Renal cortical epithelial cell (primary cell): ENCODE measurements at places on chromosomes 3 and 15. TPM values are rescaled to one million over a fixed set of nuclear protein-coding genes. Genes with fewer than 3 reads are reported as not detected.

- DNase-seq = no peak
These were observed 605.1 kb downstream of the ROBO1 start for GRCh38 chr3:79162653-79163052.

GRCh38 chr3:121803771-121804320, 31.0 kb downstream of the IQCB1 start:
- no peak for DNase-seq

GRCh38 chr3:49025005-49025792, 3.3 kb downstream of the NDUFAF3 start:
- no peak for DNase-seq

DNA sequence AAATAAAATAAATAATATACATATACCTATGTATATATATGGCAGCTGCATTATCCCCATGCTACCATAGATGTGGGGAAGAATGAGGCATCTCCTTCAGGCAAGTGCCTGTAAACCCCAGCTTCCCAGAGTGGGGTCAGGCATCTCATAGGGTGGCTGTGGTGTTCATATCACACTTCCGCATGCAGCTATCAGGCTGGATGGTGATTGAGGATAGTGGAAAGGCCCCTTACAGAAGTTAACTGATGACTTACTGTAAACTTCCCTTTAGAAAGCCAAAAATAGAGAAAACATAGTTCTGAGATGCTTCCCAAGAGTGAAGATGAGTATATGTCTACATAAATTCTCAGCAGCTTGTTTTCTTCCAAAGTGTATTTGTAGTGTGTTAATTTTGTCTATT, 3.5 kb upstream of the PP2D1 start:
- no peak for DNase-seq

- DNase-seq = peak; percentile 85
These were observed 71.1 kb downstream of the CCNL1 start for GRCh38 chr3:157088601-157089454.

GRCh38 chr15:39788800-39789565, 6.3 kb upstream of the FSIP1 start:
- DNase-seq = no peak

Gene CD96
- 0.05 TPM in 1 of 2 replicates, not detected in the other for total RNA-seq

GRCh38 chr3:159123877-159124276, 322.0 kb downstream of the MFSD1 start:
- no peak for DNase-seq

GRCh38 chr15:81279621-81280485, 44.1 kb downstream of the STARD5 start:
- DNase-seq = peak; percentile 77

DNA sequence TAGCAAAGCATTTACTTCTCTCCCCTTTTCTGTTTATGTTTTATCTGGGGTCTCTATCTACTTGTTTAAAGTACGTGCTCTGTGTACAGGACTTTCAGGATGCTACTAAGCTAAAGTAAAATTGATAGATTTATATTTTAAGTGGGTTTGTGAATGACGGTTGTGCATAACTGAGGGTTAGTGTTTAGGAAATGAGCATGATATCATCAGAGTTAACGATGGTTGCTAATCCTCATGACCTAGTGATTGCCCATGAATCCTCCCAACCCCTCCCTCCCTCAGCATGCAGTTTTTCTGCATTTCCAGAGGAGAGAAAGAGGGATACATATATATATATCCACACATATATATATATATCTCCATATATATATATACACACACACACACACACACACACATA, 957.2 kb downstream of the TUSC7 start:
- no peak for DNase-seq

Gene ZDHHC23
- total RNA-seq = 6.6 and 14.6 TPM in 2 replicates

Gene HTR3E
- total RNA-seq = not detected in 2 replicates

Gene CLASP2
- total RNA-seq = 81.6 and 86.1 TPM in 2 replicates

GRCh38 chr3:4841776-4842440, 137.3 kb upstream of the BHLHE40 start:
- DNase-seq = no peak

DNA sequence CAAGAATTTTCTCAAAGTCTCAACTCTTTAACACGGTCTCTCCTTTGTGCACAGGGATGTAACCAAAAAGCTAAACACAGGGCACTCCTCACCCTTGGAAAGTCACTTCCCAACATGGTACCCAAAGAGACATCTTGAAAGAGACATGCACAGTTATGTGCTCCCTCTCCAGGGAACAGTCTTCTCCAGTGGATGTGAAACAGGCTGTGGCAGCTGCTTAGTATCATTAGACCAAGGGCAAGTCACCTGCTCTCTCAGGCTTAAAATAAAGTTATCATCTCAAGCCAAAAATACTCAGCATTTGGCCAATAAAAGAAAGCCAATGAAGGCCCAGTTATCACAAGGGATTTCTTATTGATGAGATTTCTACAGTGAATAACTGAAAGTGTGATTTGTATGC, 128.3 kb downstream of the WDR76 start:
- no peak for DNase-seq

DNA sequence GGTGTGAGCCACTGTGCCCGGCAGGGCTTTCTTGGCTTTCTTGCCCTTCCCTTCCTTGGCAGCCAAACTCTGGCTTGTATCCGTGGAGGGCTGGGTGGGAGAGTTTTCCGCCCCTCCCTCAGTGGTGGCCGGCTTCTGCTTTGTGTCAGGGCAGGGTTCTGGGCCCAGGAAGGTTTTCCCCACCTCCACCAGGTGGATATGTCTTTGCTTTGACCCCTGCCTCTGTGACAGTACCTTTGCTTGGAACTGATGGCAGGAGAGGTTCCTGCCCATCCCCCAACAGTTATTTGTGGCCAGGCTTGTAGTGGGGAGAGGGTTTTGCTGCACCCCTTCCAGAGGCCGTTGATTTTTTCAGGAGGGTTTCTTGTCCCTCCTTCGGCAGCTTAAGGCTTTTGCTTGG, 24.3 kb downstream of the CSPG5 start:
- DNase-seq = no peak

DNA sequence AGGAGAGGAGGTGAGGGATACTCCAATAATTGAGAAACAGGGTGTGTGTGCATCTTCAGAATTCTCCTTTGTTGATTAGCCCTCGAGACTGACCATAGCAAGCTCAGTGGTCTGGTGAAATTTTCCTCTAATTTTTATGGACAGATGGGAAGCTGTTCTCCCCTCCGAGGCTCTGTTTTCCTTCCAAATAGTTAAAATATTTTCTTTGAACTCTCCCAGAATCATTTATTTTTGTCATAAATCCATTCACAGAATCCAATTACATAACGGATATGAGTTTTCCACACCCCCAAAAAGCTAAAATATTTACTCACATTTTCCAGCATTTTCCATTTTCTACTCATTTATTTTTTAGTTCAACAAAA, 36.5 kb downstream of the QTRT2 start:
- DNase-seq = no peak

- DNase-seq = peak; percentile 89
These were observed 78.0 kb upstream of the TNFSF10 start for GRCh38 chr3:172601066-172601832.

GRCh38 chr3:132641837-132642538, 17.6 kb downstream of the ACAD11 start:
- DNase-seq = peak; percentile 60

- DNase-seq = no peak
These were observed 18.2 kb downstream of the ABTB1 start for GRCh38 chr3:127690823-127691452.

- DNase-seq = peak; percentile 17
These were observed 47.2 kb upstream of the MME start for GRCh38 chr3:155032918-155033317.

- no peak for DNase-seq
These were observed 42.8 kb downstream of the POMGNT2 start for GRCh38 chr3:43063114-43063513.

- DNase-seq = peak; percentile 43
These were observed 3.3 kb upstream of the SLC38A3 start for GRCh38 chr3:50201573-50202315.

Gene CCNB2
- total RNA-seq = 2.0 and 19.4 TPM in 2 replicates

DNA sequence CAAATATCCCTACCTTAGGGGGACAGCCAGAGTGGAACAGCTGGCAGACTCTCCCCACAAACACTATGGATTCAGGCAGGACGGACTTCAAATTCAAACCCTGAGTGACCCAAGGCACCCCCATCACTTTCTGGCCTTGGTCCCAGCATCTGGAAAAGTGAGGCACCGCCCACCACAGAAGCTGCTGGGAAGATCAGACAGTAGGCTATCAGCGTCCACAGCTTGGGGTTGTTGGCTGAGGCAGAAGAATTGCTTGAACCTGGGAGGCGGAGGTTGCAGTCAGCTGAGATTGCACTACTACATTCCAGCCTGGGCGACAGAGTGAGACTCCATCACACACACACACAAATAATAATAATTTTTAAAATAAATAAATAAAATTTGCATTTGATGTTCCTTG, 8.5 kb downstream of the PFKFB4 start:
- no peak for DNase-seq

DNA sequence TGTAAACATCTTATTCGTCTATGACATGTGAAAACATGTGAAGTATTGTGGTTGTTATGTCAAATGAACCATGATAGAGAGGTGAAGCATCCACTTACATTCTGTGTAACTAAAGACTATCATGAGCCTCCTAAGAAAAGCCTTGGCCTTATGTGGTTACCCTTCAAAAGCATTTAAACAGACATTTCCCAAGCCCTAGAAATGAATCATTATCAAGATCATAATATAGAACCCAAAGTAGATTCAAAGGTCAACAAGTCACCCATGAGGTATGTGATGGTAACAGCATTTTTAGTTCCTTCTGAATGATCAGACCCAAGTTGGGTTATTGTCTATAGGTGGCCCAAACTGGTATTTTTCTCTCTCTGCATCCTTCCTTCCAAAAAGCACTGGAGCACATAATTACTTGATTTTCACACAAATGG, 408.0 kb downstream of the TBL1XR1 start:
- peak; percentile 47 for DNase-seq

DNA sequence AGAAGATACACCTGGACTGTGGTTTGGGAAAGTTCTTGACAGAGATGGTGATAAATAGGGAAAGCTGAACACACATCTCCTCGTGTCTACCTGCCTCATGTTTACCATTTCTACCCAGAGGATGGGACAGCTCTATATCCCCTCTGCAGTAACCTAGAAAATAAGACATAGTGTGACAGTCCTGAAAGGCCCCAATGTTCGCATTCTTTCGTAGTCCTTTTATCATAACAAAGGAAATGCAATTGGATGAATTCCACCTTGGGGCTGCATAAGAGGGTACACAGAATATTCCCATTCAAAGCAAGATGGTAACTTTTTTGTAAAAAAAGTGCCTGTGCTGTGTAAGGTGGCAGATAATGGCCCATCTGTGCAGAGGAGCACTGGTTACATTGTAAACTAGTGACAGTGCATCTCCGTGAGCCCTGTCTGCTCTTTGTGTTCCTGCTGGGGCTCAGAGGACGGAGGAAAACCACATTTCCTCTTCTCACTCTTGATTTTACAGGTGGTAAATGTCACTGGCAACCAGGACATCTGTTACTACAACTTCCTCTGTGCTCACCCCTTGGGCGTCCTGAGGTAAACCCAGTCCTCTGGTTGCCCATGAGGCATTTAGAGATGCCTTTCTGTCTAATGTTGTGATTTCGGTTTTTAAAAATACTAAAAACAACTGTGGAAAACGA, 74.3 kb downstream of the SIDT1 start:
- no peak for DNase-seq

DNA sequence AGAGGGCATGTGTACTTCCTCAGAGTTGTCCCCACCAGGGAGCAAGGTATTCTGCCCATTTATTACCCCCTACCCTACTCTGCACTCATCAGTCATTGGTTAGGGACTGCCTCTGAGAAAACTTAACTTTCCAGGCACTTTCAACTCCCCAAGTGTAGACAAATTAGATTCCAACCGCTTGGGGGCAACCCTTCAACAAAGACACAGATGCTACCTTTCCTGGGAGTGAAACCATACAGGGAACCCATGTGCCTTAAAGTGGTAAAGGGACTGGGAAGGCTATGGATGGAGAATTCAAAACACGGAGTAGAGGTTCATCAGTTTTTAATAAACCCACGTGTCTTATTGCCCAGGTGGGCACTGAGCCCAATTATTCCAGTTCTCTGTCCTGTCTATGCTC, 19.4 kb upstream of the UBE2E2 start:
- DNase-seq = peak; percentile 59

GRCh38 chr3:25775936-25776335, 7.3 kb downstream of the NGLY1 start:
- no peak for DNase-seq

GRCh38 chr3:187807086-187807862, 62.0 kb upstream of the BCL6 start:
- peak; percentile 95 for DNase-seq

DNA sequence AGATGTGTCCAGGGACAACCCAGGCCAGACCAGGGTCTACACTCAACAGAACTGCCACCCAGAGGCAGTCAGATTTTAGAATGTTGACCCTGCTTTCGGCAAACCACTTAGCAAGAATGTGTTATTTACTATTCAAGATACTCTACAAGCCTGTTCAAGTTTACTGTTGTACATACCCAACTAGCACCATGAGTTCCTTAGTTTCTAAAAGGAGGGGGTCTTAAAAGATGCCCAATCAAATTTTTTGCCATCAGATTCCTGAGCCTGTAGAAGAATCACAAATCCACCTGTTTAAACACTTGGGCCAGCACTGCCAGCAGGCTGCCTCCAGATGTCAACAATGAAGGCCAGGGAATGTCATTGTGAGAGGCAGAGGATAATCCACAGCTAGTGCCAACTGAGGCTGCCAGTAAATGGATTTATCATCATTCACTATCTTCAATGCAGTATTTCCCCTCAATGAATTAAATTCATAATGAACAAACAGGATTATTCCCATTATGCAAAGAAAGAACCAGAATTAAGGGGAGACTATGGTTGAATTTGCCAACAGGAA, 43.5 kb upstream of the SNRPA1 start:
- no peak for DNase-seq

GRCh38 chr3:140931801-140932200, 9.8 kb upstream of the SLC25A36 start:
- DNase-seq = no peak

- no peak for DNase-seq
These were observed 42.7 kb downstream of the C2CD4A start for GRCh38 chr15:62109437-62109836.

Gene FRMD5
- total RNA-seq = 4.3 and 4.9 TPM in 2 replicates

GRCh38 chr3:58556761-58557221, 19.8 kb upstream of the ACOX2 start:
- DNase-seq = no peak

GRCh38 chr3:128591738-128592426, 58.7 kb downstream of the RPN1 start:
- no peak for DNase-seq

DNA sequence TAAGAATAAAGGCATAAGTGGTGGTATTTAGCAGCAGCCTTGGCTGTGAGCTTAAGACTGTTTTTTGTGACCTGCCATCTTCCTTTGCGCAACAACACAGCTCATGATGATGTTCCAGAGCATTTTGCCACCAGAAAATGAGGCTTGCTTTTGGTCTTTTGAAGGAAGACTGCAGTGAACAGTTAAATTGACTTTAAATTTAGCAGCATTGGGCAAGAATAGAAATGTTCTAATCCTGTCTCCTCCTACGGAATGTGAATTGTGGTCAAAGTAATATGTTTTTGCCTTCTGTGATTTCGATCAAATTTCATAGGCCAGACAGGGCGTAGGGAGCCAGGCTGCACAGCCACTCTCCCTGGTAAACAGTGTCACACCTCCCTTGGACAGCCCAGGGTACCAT, 460.7 kb upstream of the RASGRP1 start:
- DNase-seq = no peak

GRCh38 chr3:134677196-134677986, 26.6 kb upstream of the KY start:
- no peak for DNase-seq

- no peak for DNase-seq
These were observed 157.6 kb downstream of the TBL1XR1 start for GRCh38 chr3:177039490-177040274.

Gene RAB27A
- 6.9 and 25.7 TPM in 2 replicates for total RNA-seq
